ENCODE measurements at places on chromosomes 16 and 17.

DNA sequence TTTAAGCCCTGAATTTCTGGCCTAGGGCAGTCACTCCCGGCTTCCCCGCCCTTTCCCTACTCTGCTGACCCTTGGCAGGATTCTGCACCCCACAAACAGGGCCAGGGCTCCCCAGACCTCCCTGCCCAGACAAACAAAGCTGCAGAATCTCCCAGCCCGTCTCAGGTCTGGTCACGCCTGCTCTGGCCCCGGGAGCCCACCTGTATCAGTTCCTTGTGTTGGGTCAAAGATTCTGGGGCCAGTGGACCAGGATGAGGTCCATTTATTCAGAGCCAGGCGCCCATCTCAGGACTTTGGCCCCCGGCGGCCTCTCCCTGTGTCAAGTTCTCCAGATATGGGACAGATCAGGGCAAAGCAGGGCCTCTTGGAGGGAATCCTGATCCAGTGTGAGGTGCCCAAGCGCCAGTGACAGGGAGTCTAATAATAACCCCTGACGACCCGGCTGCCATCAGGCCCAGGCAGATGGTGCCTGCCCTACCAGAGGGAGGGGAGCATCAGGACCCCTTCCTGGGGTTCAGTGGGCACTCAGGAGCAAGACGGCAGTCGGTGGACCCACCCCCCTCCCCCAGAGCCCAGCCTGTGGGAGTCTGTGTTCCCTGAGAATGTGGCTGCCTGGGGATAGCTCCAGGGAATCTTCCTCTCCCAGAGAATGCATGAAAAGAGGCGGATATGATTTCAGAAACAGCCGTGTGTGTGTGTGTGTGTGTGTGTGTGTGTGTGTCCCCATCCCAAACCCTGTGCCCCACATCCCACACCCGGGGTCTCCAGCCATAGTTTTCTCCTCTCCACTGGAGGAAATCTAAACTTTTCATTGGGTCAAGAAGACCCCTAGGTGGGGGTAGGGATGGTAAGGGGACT lies 1.3 kb downstream of the TTYH2 start:
- DNase-seq, result no peak

DNA sequence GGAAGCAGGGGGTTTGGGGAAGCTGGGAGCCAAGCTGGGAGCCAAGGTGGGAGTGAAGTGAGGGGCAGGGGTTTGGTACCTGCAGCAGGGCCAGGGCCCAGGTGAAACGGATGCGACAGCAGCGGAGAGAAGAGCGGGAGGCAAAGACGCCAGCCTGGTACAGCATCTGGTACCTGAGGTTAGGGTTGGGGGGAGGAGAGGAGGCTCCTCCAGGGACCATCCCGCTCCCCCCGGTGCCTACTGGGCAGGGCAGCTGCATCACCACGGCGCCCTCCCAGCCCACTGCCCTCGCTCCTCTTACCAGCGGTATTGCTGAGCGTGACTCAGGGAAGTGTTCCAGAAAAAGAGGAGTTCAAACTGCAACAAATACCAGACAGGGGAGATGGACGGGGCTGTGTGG lies 9.8 kb downstream of the CLN3 start:
- DNase-seq, result no peak

DNA sequence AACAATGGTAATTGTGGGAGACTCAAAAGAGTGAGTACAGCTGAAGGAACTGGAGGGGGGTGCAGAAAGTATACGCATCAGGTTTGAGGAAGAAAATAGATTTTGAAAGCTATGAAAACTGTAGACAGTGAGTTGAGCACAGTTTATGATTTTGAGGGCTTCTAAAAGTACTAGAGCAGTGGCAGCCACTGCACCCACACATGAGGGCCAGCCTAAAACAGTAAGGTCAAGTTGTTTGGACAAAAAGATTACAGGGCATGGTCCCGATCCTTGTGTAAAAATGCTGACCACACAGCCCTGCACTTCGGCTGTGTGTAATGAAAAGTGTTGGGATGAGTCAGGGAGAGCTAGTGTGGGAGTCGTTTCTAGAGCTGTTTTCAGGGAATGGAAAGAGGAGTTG lies 2282.1 kb downstream of the TP53TG3F start:
- no peak for DNase-seq

- no peak for DNase-seq
These were observed 34.5 kb upstream of the CLEC18B start for GRCh38 chr16:74455619-74456289.

DNA sequence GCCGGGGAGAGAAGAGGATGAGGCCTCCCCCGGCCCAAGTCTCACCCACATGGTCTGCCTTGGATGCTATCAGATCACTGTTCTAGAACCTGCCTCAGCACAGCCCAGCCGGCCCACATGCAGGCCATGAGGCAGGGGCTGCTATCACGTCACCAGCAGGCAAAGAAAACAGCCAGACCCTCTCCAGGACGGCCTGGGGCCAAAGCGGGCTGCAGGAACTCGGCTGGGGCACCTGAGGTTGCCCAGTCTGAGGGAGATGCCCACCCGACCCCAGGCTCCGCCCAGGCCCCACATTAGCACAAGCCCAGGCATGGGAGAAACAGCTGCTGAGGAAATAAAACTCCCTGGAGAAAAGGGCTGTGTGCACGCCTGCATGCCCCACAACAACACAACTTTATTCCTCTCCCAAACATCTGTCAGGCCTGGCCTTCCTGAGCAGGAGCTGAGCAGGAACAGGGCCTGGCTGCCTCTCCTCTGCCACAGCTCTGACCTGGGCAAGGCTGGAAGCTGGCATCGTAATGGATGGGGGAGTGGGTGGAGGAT lies 6.7 kb upstream of the SMIM5 start:
- DNase-seq, result no peak

- DNase-seq, result no peak
These were observed 228.4 kb downstream of the CPPED1 start for GRCh38 chr16:12575288-12575687.

DNA sequence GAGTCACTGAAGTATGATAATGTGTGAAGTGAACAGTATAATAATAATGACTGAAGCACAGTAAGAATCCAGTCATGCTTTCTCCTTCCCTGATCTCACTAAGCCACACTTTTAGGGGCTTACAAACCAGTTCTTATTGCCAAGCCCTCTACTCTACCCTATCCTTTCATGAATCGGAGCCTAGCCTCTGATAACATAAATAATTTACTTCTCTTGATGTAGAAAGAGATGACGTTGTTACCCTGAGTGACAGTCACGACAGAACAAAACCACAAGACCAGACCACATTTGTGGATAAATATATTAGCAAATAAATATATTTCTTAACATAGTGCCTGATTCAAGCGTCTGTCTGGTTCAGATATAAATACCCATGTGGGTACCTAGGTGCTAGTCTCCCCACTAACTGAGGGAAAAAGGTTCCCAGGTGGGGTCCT lies 1.4 kb upstream of the SUPT4H1 start:
- DNase-seq, result no peak

DNA sequence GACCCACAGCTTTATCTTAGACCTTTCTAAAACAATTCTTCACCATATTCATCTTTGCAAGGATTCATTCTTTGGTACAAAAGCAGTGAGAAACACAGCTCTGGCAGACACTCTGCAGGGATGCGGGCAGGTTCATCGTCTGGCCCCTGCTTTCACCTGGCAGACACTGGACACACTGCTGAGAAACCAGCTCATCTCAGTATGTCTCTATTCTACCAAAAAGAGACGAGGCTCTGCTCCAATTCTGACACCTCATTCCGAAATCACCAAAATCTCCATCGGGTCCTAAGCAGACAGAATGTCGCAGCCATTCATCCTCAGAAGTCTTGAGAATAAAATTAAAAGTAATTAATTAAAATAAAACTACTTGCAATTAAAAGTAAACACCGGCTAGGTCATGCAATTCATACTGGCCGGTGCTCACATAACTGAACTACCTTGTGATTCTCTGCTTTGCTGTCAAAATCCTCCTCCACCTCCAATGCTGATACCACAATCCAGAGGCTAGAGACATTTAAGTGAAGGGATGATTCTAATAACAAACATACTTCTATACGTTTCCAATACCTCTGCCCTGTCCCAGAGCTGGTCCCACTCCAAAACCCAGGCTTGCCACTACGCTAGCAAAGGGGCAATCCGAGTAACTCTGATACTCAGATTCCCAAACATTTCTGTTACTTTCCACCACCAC lies 1.3 kb downstream of the RNF157 start:
- no peak for DNase-seq

DNA sequence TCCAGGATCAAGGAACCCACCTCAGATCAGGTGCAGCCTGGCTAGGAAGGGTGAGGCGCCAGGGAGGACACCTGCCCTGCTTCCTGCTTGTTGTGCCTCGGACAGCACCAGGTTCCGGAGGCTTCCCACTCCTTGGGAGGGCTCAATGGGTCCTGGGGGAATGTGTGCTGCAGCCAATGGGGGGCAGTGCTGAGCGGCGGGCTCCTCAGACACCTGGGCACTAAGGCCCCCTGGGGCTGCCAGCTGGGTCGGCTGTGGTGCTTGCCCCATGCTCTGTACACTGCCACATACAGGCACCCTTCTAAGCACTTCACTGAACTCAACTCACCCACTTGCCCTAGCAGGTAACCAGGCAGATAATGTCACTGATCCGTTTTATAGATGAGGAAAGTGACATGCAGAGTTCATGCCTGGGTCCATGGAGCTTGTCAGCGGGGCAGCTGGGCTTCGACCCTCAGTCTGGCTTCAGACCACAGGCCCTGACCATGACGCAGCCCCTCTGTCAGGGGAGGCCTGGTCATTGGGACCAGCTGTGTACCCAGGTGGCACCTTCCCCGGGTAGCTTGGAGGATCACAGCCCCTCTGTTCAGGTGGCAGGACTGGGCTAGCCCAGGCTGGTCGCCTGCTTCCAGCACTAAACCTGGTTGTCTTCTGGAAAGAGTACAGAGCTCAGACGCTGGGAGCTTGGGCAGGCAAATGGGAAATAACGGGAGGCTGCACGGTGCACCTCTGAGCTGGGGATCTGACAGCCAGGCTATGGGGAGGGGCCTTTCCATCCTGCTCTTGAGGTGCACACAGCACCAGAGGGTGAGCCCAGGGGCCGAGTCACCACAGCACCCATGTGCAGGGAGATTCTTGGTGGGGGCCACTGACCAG lies 8.2 kb downstream of the FN3K start:
- no peak for DNase-seq

- DNase-seq, result no peak
These were observed 48.0 kb downstream of the BAHCC1 start for GRCh38 chr17:81443269-81443668.

GRCh38 chr16:71179569-71179968 lies 51.0 kb downstream of the HYDIN start:
- DNase-seq, result no peak

DNA sequence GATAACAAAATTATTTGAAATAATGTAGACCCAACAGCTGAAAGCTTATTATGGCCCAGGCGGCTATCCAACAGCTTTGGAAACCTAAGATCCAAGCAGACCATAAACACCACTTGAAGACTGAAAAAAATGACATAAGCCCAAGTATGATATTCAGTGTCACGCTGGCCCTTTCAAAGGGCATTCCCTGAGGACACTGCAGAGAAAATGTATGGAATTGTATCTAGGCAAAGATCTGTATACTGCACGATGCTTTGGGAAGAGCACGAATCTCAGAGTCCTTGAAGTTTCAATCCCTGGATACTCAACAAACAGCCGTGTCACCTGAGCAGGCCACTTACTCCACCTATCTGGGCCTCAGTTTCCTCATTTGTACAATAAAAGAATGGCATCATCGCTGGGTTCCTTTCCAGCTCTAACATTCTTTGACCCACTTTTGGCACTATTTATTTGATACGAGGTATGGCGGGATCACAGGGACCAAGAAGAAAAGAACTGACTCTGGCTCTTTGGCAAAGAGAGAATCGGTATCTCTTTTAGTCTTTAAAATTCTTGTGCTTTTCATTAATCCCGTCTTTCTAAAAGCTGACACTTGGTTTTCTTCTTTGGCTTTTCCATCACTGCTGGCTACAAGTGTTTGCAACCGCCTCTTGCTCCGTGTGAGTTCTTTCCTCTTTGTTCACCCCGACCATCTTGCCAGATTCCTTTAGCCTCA lies 1.2 kb downstream of the STAT5B start:
- DNase-seq, result no peak

DNA sequence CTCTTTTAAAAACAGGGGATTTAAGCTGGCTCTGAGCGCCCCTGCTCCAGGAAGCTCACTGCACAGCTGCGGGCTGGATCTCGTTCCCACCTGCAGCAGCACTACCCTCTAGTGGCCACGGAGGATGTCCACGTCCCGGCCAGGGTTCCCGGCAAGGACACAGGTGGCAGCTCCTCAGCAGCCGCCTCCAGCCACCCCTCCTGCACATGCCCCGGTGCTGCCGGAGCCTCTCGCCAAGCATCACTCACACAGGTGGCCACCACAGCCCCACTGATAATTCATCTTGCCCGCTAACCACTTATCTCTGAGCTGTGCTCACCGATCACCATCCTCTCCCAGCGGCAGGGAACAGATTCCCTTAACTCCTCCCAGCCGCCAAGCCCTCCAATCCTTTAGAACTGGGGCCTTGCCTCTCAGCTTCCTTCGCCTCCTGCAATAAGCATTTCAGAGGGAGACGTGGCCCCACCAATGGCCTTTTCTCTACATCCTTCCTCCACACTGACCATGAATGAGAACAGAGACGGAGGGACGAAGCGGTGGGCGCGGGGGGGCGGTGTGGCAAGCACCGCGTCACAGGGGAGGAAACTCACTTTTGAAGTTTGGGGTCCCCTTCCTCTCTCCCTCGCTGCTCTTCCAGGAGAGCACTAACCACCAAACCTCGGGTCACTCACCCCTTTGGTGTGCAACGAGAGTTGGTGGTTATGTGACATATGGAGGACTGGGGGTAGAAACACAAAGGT lies 222.1 kb downstream of the RBFOX3 start:
- DNase-seq, result no peak

DNA sequence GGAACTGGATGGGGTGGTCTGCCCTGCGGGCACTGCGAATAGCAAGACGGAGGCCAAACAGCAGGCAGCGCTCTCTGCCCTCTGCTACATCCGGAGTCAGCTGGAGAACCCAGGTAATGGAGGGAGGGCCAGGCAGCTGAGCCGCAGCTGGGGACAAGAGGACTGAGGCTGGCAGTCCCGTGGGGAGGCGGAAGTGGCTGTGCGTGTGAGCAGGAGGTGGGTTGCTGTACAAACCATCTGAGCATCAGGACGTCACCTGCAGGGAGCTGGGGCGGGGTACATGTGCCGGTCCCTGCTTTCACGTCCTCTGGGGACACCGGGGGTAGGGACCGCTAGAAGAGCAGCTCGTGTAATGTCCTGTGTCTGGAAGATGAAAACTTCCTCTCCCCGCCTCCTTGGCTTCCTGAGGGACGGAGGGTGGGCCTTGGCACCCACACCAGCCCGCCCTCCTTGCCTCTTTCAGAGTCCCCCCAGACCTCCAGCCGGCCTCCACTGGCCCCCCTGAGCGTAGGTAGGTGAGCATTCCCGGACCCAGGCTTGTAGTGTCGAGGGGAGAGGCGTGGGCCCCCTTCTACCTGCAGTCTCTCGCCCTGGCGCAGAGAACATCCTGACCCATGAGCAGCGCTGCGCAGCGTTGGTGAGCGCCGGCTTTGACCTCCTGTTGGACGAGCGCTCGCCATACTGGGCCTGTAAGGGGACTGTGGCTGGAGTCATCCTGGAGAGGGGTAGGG lies 3.7 kb downstream of the ADAD2 start:
- DNase-seq, result no peak

GRCh38 chr16:79698341-79698753 lies 97.8 kb upstream of the MAF start:
- DNase-seq, result no peak

All from NCI-H2081 treated with DMSO at 0.1 percent for 48 hours (cell line).